ENCODE measurements at places on chromosomes 3 and 15. TPM values are rescaled to one million over a fixed set of nuclear protein-coding genes. Genes with fewer than 3 reads are reported as not detected.
A peak's percentile ranks its signal among the peaks of the same experiment; 100 is the strongest.

DNA sequence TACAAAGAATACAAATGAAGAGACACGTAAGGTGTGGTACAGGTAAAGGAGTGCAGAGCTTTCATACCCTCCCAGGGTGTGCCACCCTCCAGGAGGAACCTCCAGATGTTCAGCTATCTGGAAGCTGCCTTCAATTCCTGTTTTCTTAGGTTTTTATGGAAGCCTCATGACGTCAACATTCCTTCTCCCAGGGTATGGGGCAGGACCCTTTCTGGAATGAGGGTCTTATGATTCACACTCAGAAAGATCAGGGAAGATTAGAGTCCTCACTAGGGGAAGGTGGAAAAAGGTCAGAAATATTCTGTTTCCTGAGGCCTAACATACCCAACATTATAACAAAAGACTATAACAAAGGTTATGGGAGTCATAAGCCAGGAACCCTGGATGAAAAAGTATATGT lies 99.8 kb upstream of the PLCL2 start:
- DNase-seq = no peak

DNA sequence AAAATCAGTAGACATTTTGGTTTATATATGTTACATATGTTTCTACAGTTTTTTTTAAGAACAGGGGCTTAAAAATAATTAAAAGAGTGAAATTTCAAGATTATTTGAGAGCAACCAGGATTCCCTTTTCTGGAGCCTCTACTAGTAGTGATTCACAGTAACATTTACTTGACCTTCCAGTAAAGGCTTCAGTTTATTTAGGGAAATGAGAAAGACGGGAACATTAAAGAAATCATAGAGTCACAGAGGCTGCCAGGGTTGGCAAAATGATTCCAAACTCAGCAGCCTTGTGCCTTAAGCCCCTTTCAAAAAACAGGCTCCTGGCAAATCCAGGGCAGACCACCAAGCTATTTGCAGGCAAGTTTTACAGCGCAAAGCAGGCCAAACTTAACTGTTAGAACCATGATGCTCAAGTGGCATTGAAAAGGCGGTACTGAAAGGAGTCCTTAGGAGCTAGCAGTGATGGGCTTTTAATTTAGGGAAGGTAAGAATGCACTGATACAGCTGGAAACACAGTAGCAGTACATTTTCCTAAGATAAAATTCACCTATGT lies 201.1 kb upstream of the ADAMTS9 start:
- DNase-seq = no peak

- DNase-seq = peak; percentile 99
Measured at GRCh38 chr3:122415762-122416654, at the start of gene WDR5B. Gene WDR5B (minus strand): TSS chr3:122416062. CDS start chr3:122415528, 534 bp downstream.

DNA sequence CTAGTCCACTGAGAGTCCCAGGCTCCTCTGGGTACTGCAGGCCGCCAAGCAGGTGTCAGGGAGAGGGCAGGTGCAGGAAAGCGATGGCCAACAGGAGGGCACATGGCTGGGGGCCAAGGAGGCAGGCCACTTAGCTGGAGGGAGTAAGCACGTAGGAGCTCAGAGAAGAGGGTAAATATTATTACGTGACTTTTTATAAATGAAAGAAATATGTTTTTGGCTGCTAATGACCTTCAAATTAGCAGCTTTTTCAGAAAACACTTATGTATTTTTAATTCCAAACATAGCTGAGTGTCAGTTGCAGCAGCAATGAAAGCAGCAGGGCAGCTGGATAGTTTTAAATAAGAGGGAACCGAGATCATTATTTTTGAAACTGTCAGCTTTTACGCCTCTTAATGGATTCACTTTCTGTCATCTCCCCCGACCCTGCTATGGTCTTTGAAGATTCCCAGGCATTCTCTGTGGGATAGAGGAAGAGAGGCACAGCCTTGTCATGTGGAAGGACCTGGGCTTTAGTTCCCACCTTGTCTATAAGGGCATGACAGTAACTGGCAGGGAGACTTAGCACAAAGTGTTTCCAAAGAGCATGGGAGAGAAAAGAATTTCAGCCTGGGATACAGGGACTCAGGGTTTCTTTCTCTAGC lies 477.1 kb downstream of the EPHB1 start:
- DNase-seq = no peak

The GOLGA8M gene
- 1.3 TPM for total RNA-seq

The CHRNA7 gene
- 4.0 TPM for total RNA-seq

DNA sequence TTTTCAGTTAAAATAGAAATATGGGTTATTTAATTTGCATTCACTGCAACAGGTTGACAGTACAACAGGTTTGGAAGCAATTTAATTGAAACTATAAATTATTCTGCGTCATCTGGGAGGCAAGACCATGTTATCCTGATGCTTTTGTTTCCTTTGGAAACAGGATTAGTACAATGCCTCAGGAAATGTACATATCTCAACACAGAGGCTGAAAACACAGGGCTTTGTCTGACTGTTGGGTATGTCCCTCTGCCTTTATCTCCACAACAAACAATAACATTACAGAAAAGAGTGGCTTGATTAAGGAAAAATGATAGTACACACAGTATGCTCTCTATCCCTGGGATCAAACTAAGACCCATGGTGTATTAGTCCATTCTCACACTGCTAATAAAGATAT lies 95.7 kb downstream of the KCNMB2 start:
- no peak for DNase-seq
